ENCODE measurements at places on chromosomes 5 and 9.

DNA sequence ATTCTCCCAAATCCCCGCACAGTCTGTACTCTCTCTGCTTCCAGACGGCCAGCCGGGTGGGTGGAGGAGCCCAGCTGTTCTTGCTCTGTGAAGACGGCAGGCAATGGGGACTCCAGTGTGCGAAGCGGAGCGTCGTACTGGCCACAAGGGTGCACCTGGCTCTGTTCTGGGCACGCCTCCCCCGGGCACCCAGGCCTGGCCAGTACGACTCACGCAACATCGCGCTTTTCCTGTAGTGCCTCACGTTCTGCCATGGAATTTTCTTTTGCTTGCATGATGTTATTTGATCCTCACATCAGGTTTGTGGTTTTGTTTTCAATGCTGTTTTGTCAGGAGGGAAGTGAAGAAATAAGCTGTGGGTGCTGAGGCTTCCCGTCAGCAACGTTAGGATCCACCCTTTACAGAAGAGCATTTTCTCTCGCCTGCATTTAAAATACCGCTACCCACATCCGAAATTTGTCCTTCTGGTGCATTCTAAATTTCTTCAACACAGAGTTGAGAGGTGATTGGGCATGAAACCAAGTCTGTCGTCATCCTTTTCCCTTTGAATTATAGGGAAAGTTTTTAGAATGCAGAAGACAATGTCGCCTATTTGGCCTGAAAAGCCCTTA lies 311.7 kb downstream of the TRIM36 start:
- DNase-seq, result no peak

- peak; percentile 98 for DNase-seq
Observed at GRCh38 chr9:115690786-115691496, 462.6 kb upstream of the PAPPA start.

DNA sequence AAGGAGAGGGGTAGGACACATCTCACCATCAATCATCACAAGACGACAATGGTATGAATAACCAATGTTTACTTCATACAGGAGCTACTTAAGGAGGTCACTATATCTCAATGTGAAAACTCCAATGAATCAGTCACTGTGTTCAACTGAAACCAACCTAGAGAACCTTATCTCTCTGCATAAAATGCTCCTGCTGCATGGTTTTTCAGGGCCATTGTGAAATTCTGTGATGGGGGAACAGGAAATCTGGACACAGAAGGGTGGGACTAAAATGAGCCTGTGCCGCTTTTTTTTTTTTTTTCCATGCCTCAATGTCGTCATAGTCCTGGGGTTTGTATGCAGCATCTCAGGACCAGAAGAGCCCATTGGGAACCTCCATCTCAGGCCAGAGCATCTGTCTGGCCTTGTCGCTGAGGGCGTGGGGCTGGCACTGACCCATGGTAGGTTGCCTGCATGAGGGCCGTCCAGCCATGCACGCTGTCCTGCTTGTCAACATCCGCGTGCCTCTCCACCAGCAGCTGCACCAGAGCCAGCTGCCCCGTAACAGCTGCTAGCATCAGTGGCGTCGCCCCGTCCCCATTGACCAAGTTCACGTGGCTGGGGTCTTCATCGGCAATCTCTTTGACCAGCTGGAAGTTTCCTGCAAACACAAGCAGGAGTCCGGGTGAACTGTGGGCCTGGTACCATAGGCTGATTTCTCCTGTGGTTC lies 12.7 kb downstream of the ANKS6 start:
- no peak for DNase-seq

DNA sequence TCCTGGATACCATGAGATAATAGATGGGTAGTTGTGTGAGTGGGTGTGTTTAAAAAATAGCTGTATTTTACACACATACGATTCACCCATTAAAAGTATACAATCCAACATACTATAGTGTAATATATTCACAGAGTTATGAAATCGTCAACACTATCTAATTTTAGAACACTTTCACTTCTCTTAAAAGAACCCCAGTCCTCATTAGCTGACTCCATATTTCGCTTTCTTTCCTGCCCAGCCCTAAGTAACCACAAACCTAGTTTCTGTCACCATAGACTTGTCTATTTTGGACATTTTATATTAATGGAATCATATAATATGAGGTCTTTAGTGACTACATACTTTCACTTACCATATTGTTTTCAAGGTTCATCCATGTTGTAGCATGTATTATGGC lies 63.8 kb upstream of the S1PR3 start:
- DNase-seq, result no peak

- DNase-seq, result no peak
Observed at GRCh38 chr9:110058304-110058953, 149.5 kb downstream of the C9orf152 start.

DNA sequence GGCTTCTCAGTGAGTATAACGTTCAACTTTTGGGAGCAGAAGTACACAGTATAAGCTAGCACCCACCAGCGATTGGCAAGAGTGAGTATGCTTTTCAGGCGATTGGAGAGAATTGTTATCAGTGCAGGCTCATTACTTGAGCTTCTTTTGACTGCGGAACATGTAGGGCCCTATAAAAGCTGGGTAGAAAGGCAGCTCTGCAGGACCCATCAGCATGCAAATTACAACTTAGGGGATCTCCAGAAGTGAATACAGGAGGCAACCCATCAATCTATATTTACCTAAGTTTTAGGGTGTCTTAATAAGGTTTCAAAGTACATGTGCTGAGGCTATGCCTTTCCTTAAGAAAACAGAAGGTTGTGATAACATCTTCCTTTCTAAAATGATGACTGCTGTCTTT lies 225.0 kb downstream of the MLLT3 start:
- DNase-seq, result no peak
